Naive thymus-derived CD8-positive, alpha-beta T cell (primary cell): ENCODE measurements at places on chromosomes 16 and 17.

DNA sequence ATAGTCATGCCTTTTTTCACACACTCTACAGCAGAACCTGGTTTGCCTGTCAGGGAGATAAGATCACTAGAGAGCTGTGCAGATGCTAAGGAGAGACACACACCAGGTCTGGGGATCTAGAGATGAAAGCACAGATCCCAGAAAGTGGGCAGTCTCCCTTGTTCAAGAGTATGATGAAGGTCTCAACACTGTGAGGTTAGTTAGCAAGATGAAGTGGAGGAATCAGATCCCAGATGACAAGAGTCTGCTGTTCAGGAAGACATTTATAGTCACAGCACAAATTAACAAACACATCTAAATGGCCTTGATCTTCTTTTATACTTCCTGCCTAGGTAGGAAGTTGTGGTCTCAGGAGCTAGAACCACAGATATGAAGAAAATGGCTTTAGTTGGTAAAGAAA, 23.4 kb upstream of the SKAP1 start:
- DNase-seq, result no peak

GRCh38 chr17:28849281-28849680, 5.5 kb upstream of the ERAL1 start:
- DNase-seq, result no peak

DNA sequence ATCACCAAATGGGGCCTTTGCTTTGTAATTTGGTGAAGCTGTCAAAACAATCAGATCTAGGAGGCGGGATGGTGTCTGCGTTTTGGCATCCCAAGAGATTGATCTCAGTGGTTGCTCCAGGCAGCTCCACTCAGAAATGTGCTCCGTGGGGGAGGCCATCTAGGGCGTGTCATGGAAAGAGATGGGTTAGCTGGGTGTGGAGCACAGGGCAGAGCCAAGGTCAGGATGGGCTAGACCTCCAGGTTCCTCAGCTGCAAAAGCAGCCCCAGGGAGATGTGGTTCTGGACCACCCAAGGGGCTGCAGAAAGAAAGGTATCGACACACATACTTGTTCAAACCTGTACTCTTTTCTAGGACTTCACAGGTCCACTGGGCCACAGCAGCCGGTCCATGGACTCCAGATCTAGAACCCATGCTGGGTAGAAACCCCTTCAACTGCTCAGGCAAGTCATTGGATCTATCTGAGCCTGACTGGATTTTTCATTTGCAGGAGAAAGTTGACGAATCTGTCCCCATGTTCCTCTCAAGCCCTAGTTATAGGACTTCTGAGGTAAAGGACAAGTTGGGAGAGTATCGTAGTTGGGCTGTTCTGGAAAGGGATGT, 270.2 kb upstream of the RPL38 start:
- no peak for DNase-seq

DNA sequence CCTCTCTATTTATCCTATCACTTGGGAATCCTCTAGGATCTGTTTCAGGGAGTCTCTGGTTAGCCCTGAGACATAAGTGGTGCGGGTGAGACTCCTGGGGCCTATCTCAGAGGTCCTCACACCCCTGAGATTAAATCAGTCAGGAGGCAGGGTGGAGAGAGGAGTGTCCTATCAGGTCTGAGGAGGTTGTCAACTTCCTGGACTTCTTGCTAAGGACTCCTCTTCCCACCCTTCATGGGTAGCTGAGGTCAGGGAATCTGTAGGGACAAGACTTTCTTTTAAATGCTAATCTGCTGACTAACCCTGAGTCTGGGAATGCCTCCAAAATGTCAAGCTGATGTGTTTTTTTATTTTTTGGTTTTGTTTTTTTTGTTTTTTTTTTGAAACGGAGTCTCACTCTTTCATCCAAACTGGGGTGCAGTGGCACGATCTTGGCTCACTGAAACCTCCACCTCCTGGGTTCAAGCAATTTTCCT, 6.6 kb upstream of the ARMC5 start:
- DNase-seq, result no peak

DNA sequence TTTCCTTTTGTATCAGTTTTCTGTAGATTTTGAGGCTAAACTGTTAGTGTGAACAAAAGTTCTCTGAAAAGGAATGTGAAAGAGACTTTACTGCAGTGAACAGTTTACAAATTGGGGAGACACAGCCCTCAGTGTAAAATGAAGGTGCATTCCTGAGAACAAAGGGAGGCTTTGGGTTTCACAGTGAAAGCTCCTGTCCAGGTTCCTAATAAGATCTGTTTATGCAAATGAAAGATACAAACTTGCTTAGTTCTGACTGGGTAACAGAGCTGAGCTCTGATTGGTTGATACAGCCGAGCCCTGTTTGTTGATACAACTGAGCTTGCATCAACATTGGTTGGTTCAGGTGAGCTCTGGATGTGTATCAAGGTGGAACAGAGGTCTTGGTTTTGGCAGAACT, 8.3 kb upstream of the CDRT15 start:
- DNase-seq, result no peak

- no peak for DNase-seq
Observed at GRCh38 chr16:62625326-62625725, 589.1 kb upstream of the CDH8 start.

- DNase-seq, result peak; percentile 81
Observed at GRCh38 chr17:49676276-49676868, 1.5 kb downstream of the SPOP start.

GRCh38 chr16:3358871-3359270, 3.2 kb downstream of the OR2C1 start:
- no peak for DNase-seq

GRCh38 chr17:72063262-72063661, 57.6 kb upstream of the SOX9 start:
- no peak for DNase-seq

- DNase-seq, result no peak
Observed at GRCh38 chr16:76955629-76956028, 235.4 kb upstream of the MON1B start.

- DNase-seq, result peak; percentile 72
Observed at GRCh38 chr17:68172461-68172954, 75.3 kb upstream of the AMZ2 start.

DNA sequence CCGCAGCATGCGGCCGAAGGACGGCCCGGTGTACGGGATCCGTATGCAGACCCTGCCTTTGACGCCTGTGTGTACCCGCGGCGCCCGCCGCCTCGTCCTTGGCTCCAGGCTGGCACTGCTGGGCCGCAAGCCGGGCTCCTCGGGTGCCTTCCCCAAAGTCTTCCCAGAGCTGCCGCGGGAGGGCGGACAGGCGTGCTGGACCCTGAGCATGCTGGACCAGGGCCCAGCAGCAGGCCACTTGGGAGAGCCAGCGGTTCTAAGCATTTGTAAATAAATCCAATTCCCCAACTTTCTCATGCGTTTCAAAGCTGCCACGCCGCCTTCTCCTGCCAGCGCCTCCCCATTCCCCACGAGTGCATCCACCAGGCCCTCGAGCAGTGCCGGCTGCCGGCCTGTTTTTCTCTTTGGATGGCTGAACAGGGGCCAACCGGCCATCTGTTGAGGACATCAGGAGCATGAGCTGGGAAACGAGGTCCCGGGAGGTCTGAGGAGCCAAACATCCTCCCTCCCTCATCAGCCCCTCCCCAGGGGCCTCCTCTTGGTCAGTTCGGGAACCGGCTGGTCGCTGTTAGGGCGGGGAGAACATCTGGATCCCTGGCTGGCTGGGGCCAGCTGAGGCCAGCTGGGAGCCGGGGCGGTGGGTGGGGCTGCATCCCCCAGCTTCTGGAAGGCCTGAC, 20.5 kb upstream of the PABPN1L start:
- DNase-seq, result no peak

DNA sequence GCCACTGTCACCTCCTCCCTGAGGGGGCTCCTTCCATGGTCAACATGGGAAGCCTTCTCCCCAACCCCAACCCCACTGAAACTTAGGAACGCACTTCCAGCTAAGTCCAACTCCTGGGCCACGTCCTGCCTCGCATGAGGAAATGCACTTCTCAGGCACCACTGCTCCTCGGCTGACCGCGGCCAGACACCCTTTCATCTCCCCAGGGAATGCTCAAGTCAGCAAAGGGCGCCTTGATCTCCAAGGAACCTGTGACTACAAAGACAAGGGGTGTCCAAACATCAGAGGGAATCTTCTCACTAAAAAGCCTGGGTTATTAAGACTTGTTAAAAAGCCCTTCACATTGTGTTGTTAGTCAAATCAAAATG, 124.9 kb upstream of the HSBP1 start:
- DNase-seq, result no peak
